Activated CD4-positive, alpha-beta T cell treated with anti-CD3 and anti-CD28 coated beads, Interleukin-2, amount 10 ng/mL, durations not matched to agents 24 days and 14 days (primary cell): ENCODE measurements at places on chromosomes 7 and 10.

GRCh38 chr7:6395898-6396595 is 51.7 kb downstream of the DAGLB start:
- no peak for DNase-seq

DNA sequence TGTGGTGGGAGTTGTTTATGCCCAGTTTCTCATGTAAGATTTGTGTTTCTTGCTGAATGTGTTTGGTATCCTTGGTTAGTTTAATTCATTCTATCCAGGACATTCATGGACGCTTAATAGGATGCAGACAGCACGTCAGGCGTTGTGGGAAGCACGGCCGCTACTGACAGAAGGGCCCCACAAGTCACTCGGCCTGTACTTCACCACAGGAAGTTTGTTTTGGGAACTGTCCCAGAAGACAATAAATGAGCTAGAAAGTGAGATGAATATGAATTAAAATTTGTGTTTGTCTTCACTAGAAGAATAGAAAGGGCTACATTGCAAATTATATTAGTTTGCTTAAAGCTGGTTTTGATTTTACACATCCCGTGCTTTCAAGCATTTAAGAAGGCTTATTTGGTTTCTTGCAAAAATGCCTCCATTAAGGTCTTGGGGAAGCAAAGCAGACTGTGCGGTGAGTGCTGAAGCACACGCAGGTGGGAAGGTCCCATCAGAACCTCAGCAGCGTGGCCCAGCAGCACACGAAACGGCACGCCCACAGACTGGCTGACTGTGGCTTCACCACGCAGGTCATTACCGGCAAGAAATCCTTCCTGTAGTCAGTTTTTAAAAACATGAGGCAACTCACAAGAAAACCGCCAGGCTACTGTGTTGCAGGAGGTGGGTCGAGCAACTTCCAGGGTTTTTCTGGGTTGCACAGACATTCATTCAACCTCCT is 74.1 kb downstream of the VIPR2 start:
- DNase-seq, result peak; percentile 81

DNA sequence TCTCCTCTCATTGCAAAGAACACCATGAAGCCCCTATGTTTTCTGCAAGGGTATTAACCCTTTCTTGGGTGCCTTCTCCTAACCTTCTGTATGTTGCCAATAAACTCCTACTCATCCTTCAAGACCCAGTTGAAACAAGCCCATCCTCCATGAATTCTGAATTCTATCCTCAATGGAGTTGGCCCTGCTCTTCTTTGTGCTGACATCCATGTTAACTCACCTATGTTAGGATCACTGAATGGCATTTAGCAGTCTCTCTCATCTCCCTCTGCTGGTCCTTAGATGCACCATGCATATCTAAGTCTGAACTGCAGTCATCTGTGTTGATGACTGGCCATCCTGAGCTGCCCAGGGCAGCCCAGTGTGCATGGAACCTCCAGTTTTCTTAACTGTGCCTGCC is 129.8 kb downstream of the BUB3 start:
- DNase-seq, result no peak

GRCh38 chr10:97960269-97961056 is 70.0 kb downstream of the CRTAC1 start:
- DNase-seq, result no peak

DNA sequence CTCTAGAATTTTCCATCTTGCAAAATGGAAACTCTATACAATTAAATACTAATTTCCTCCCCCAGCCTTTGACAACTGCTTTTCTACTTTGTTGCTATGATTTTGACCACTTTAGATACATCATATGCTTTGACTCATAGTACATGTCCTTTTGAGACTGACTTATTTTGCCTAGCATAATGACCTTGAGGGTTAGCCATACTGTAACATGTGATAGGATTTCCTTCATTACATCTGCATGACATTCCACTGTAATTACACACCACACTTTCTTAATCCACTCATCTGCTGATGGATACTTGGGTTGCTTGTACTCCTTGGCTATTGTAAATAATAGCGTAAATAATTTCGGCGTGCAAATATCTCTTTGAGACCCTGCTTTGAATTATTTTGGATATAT is 127.7 kb downstream of the JAZF1 start:
- DNase-seq, result no peak

GRCh38 chr7:100372256-100372655 is 1.0 kb upstream of the PILRA start:
- DNase-seq, result no peak

DNA sequence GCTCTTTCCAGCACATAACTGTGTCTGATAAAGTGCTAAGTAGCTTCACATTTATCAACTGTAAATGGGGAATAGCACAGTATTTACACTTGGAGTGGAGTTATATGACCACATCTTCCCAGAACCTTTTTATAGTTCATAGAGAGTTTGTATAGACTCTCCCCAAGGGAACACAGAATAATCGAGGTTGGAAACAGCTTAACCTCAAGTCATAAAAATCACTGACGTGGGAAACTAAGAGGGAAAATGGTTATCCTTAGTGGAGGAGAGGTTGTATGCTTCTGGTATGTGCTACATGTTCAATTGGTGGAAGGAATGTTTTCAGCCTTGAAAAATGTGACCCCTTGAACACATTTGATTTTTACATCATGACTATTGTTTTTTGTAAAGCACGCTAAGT is 167.9 kb upstream of the KIAA1217 start:
- no peak for DNase-seq

- DNase-seq, result no peak
These were observed 20.4 kb upstream of the KNDC1 start for GRCh38 chr10:133139551-133140065.

- DNase-seq, result no peak
These were observed 272.7 kb upstream of the MBL2 start for GRCh38 chr10:53045315-53045714.

DNA sequence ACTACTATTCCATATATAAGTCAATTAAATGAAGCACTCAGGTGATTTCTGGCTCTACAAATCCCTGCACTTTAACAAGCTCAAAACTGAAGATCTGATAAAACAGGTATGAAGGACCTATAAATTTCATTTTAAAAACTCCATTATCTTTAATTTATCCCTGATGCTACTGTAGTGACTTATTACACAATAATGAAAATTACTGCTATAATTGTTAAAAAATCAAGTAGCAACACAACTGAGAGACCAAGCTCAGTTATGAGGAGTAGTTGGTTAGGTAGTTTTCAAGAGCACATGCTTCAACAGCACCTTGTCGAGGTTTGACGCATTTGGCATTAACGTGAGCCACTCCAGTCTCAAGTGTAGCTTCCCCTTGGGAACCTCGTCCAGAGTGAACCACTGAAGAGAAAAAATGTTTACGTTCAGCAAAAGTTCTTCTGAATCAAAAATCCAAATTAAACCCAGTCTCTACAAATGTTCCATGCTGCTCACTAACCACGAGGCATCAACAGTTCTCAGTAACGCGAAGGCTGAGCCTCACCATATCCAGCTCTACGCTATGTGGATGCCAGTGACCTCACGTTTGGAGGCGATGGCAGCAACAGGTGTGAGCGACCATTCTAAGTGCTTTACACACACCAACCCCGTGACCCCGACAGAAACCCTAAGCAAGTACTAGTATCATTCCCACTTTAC is 55.3 kb upstream of the NCAPG2 start:
- no peak for DNase-seq

- DNase-seq, result no peak
These were observed 539.9 kb upstream of the C7orf33 start for GRCh38 chr7:148050492-148051158.

DNA sequence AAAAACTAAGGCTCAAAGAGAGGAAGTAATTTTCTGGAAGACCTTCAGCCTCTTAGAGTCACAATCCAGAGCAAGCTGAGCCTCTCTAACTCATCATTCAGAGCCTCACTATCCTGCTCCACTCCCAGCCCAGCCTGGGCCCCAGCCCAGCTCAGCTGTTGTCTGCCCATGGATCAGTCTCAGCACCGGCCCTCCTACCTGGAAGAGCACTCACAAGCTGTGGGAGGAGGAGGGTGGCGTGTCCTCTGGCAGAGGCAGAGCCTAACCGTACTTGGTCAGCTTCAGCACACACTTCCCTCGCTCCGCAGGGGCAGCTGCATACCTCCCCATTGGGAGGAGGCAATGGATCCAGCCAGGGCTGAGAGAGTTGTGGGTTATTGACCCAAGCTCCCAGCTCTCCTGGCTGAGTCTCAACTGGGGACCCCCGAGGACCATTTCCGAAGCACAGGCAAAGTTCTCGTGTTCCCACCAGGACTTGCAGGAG is 66.7 kb upstream of the GPR26 start:
- no peak for DNase-seq

DNA sequence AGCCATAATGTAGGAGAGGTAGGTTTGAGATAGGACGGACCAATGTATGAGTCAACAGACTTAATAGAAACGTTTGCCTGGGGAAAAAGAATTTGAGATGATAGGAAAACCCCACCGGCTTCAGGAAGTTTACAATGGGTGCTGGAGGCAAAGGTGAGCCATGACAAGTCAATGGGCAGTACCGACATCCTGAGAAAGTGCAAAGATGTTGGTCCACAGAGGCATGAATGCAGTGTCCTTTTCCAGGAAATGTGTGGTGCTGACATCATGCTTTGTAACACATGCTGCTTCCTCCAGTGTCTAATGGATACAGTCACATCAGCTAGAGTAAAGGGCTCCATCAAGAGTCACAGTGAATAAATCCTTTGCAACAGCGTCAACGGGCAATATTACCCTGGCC is 533.6 kb downstream of the INHBA start:
- DNase-seq, result no peak

- no peak for DNase-seq
These were observed 849.8 kb upstream of the SORCS1 start for GRCh38 chr10:108014145-108014901.

DNA sequence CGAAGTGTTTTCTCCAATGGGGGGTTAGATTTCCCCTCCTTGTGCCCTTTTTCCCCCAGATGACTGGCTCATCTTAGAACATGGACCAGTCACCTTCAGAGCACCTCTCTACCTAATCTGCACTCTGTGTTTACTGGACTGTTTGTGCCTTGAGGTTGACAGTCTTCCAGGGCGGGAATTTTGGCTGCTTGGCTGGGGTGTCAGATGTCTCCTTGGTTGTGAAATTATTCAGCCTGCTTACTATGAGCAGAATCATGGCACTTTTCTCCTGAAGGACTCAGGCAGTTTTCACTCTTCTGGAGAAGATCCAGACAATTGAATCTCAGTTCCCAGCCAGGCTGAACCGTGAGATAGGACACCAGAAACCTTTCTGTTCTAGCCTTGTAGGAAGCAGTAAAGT is 60.3 kb upstream of the NFKB2 start:
- DNase-seq, result no peak

DNA sequence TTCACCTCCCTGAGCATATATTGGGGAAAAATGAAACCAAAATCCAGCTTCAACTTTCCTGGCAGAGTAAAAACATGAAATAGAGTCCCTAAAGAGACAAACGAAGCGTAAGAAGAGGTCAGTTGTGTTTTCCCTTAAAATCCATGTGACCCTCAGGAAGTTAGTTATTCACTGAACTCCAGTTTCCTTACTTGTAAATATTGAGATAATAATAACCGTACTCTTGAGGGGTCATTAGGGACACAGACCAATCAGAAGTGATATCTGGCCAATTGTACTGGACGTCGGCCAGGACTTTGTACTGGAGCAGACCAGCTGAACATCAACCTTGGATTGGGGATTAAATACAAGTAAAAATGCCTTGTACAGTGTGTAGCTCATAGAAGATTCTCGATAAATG is 167.0 kb downstream of the GATA3 start:
- DNase-seq, result no peak

- no peak for DNase-seq
These were observed 119.4 kb downstream of the ST7 start for GRCh38 chr7:117072620-117073118.

GRCh38 chr10:122571892-122572291 is 11.3 kb downstream of the DMBT1 start:
- DNase-seq, result no peak

- DNase-seq, result no peak
These were observed at the start of gene CYP2E1 for GRCh38 chr10:133526957-133527588. Gene CYP2E1, plus strand, starts transcription at chr10:133527363. Its CDS starts 33 bp downstream, at chr10:133527396.

DNA sequence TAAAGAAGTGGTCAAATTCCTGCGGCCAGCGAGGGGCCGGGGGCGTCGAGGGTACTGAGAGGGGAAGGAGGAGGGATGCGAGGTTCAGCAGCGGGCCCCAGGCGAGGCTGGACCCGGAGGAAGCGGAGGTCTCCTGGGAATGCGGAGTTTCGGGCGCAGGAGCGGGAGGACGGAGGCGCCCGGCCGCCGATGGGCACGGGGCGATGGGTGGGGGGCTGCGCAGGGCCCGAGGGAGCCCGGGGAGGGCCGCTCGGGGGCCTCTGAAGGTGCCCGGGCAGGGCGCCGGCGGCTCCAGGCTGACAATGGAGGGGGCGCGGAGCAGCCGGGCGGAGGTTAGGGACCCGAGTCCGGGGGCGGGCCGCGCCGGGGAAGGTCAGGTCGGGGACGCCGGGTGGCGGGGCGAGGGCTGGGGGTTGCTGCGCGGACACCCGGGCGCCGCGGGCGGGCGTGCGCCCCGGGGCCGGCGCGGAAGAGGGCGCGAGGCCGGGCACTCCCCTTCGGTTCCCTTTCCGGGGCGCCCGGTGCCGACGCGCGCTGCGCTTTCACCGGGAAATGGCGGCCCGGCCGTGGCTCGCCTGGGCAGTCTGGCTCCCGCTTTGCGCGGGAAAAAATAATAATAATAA is 683 bp downstream of the MACROH2A2 start:
- DNase-seq, result peak; percentile 65

- DNase-seq, result no peak
These were observed 12.7 kb downstream of the AFAP1L2 start for GRCh38 chr10:114391599-114391998.

DNA sequence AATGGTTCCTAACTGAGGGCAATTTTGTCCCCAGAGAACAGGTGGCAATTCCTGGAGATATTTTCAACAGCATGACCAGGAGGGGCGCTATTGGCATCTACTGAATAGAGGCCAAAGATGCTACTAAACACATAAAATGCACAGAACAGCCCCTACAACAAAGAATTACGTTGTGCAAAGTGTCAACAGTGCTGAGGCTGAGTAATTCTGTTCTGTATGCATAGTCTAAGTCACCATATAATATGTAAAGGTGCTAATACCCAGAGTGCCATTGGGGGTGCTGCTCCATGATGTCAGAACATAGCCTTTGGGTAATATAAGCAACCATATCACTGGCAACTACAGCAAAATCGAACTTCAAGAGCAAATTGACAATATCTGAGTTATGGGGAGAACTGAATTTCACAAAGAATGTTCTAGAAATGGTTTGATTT is 213.3 kb upstream of the PHYHIPL start:
- DNase-seq, result no peak

GRCh38 chr10:71005337-71006305 is 117.3 kb upstream of the PCBD1 start:
- no peak for DNase-seq

- DNase-seq, result no peak
These were observed 571.4 kb upstream of the IGFBP3 start for GRCh38 chr7:46492466-46492865.

- DNase-seq, result no peak
These were observed 19.7 kb upstream of the RHOBTB1 start for GRCh38 chr10:60963441-60964256.

GRCh38 chr10:121662945-121663917 is 65.0 kb upstream of the FGFR2 start:
- no peak for DNase-seq

- DNase-seq, result no peak
These were observed 297.0 kb downstream of the PHTF2 start for GRCh38 chr7:78095549-78095948.

- DNase-seq, result no peak
These were observed 310.1 kb downstream of the PTPRN2 start for GRCh38 chr7:158277219-158278141.
